Placental pericyte (primary cell): ENCODE measurements at places on chromosomes 7 and 10. TPM values are rescaled to one million over a fixed set of nuclear protein-coding genes. Genes with fewer than 3 reads are reported as not detected.

Gene AP3M1
- 43.3 and 51.4 TPM in 2 replicates for total RNA-seq

Gene ANKRD2
- total RNA-seq: not detected in 2 replicates

Gene AP1S1
- 100 and 148 TPM in 2 replicates for total RNA-seq

Gene SLC26A5
- not detected in 2 replicates for total RNA-seq

Gene TAS2R38
- not detected in 2 replicates for total RNA-seq

Gene CNPY1
- total RNA-seq: not detected in 2 replicates

Gene CYP3A7
- 0.44 TPM in 1 of 2 replicates, not detected in the other for total RNA-seq

Gene CRYGN
- total RNA-seq: not detected in 2 replicates

Gene DNAH11
- under 0.01 TPM in 1 of 2 replicates, not detected in the other for total RNA-seq

Gene STEAP1
- total RNA-seq: 7.4 and 56.8 TPM in 2 replicates

Gene IKZF1
- not detected in 2 replicates for total RNA-seq

Gene TUBAL3
- total RNA-seq: not detected in 2 replicates

Gene AASS
- total RNA-seq: 27.6 TPM in 2 replicates

Gene TMEM140
- 3.0 and 15.3 TPM in 2 replicates for total RNA-seq

Gene TMEM176A
- not detected in 2 replicates for total RNA-seq

Gene SFTPA1
- not detected in 2 replicates for total RNA-seq

Gene ZP3
- 0.43 and 1.8 TPM in 2 replicates for total RNA-seq
